ENCODE measurements at places on chromosomes 5 and 9.

DNA sequence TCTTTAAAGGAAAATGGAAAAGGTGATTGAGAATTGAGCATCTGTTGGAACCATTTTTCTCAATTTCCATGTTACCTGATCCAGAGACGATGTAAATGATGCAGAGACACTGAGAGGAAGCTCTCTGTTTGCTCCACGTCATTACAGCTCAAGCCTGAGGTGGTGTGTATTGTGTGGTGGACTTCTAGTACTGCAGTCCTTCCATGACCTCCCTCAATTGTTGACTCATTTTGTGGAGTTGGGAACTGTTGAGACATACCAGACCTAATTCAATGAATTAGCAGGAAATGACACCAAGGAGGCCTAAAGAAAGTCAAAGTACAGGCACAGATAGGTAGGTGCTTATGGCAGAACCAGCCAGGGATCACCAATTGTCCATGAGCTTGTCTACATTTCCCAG, 15.6 kb upstream of the LVRN start:
- DNase-seq = no peak

- DNase-seq = peak; percentile 80
Observed at GRCh38 chr5:168114444-168115017, 176.9 kb upstream of the WWC1 start.

GRCh38 chr5:97193355-97193688, 10.3 kb upstream of the RIOK2 start:
- DNase-seq = no peak

DNA sequence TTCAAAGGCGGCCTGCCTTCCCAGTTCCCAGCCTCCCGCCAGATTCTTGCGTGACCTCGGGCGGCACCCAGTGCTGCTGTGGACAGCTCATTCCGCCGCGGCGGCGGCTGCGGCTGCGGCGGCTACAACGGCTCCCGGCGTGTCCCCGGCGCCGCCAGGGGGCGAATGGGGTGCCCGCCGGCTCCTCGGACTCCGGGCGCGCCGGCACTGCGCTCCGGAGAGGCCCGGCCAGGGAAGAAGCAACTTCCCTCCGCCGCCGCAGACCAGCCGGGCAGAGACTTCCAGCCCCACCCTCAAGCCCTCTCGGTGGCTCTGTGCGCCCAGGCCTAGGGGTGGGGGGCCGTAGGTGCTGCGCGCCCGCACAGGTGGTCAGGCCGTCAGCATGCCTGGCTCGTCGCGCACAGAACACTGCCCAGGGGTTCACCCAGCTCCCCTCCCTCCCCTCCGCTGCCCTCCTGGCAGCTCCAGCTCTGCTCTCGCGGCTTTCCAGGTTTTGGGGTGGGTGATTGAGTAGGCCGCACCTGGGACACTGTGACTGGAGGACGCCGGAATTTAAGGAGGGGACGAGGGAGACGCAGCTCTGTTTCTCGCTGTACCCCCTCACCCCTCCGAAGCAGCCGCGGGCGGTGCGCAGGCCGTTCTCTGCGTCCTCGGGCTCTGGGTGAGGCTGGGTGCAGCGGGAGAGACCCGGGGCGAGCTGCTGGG, 20.2 kb downstream of the IGIP start:
- DNase-seq = peak; percentile 71

DNA sequence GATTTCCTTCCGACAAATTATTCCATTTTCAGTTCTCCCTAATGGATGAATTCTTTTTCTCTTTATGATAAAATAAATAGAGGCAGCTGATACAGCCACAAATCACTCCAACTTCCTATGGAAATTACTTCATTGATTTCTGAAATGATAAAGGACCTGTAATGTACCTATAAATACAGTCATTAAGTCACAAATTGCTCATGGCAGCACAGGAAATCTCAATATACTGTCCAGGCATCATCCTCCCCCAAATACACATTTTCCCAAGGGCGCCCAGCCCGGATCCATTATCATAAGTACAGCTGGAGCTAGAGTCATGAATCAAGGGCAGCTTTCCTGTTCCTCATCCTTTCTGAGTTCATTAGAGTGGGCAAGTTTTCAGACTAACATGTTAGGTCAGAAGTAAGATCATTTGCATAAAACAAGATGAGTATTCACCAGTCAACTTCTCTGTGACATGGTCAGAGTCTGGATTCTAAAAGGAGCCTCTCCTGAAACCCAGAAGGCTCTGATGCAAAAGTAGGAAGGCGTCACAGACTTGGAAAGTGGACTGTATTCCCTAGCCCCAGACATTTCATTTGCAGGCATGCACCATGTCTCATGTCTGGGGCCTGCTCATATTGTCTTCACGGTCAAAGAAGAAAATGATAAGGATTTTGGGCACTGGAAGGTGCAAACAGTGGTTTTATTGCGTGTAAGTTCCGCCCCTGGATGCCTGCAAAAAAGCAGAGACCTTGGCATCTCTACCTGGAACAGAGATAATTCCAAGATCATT, 383.2 kb downstream of the PLK2 start:
- no peak for DNase-seq

- no peak for DNase-seq
Observed at GRCh38 chr5:60640901-60641300, 59.1 kb downstream of the DEPDC1B start.

GRCh38 chr5:140553657-140554056, 3.6 kb downstream of the SRA1 start:
- DNase-seq = no peak

DNA sequence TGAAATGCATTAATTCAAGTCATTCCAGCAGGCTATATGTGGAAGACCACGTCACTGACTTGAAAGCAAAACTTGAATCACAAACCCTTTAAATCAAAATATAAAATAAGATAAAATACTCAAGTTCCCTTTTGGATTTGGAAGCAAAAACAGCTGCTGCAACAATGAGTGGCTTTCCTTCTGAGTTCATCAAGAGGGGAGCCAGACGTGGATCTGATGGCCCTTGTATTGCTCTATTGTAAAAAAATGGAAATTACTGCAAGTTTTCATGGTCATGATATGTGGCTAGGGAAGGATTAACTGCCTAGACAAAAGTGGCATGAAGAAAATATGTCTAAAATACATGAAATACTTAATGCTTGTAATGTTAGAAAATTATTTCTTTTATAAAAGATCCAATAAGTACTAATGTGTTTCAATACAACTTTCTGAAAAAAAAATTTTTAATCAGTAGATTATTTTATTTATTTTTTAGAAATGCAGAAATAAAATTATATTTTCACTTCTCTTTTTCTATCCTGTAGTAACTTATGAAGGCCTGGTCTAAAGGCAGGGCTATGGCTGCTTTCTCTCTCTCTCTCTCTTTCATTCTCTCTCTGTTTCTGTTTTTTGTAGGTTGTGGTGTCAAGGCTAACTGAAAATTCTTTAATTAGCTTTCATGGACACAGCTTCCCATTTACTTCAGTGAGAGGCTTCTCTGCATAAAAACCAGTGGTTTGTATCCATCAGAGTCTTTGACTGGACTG, 24.0 kb downstream of the LIX1 start:
- no peak for DNase-seq

- no peak for DNase-seq
Observed at GRCh38 chr9:131833906-131834305, 94.0 kb upstream of the RAPGEF1 start.

DNA sequence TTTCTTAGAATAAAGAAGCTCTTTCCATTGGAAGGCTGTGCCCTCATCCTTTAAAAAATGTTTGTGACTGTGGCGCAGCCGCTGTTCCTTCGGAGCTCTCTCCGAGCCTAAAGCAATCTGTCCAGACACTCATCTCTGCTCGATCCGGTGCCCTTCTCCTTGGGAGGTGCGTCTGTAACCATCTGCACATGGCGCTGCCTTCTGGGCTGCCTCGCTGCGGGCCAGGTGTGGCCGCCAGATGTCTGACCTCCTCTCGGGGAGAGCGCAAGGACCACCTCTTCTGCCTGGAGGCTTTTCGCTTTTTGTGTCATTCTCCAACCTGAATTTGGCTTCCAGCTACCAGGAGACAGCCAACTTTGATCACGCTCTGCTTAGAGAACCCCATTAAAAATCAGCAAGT, 153.4 kb upstream of the PTCH1 start:
- DNase-seq = no peak

DNA sequence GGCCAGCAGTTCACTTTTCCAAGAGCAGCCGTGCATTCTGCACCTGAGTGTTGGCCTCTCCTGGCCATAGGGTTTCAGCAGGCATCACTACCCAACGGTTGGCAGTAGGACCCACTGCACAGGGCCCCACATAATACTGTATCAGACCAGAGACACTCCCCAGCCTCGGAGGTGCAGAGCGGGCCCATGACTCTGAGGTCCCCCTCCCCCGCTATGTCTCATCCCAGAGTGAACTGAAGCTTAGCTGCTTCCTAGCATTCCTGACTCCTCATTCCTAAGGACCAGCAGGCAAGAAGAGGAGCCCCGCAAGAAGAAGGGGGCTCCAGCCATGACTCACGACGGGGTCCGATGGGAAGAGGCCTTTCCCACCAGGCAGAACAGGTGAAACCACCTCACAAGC, 67.2 kb downstream of the CAMSAP1 start:
- no peak for DNase-seq

- no peak for DNase-seq
Observed at GRCh38 chr9:18236336-18236735, 237.6 kb upstream of the ADAMTSL1 start.

- DNase-seq = no peak
Observed at GRCh38 chr9:87829756-87830155, 52.9 kb upstream of the SPATA31E1 start.

- no peak for DNase-seq
Observed at GRCh38 chr5:178673801-178674295, 47.0 kb upstream of the CLK4 start.

GRCh38 chr9:96006961-96007360, 131.5 kb downstream of the ERCC6L2 start:
- DNase-seq = no peak

DNA sequence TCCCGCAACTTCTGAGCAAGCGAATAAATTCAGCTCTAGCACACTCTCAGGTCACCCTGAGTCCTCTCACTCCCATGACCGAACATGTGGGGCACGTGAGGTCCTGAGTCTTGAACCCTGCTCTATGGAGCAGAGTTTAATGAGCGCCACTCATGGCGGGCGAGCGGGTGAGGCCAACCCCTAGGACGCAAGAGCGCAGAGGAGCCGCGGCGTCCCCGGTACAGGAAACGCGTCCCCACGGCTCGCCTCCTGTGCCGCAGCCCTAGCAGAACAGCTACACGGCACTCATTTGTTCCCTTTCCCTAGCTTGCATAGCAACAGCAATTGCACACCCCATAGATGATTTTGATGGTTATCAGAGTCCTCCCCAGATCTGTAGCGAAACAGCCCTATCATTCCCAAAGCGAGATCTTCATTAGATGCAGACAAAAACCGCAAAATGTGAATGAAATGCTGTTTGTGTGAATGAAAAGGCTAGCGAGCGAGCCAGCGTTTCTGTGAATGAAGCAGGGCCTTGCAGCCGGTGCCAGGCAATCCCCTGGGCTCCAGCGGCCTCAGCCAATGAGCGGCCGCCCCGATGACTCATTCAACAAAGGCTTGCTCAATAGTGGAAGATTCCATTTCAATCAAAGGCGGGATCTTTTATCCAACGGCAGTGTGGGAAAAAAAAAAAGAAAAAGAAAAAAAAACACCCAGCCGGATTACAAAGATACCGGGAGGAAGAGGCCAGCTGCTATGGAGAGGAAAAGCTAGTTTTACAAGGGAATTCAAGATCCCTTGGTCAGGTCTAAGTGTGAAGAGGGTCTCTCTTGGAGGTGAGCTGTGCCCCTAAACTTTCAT, 1.5 kb upstream of the SHC3 start:
- peak; percentile 95 for DNase-seq

DNA sequence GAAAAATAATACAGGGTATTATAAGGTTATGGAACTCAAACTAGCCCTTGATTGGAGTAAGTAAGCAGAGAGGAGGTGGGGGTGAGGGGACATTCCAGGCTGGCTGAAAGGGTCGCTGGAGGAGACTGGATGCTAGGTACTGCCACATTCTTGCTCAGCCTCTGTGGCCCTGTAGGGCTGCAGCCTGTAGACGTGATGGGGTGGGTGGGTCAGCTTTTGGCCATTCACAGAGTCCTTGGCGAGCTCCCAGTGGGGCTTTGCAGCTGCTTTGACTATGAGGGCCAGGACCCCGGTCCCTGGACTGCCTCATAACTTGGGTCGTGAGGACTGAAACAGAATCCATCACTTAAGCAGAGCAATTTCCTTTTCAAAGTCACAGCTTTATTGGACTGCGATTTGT, 4.2 kb upstream of the GDNF start:
- no peak for DNase-seq

GRCh38 chr5:95961617-95962474, at the start of gene ELL2:
TSS of gene ELL2 (minus strand) at chr5:95961851. CDS start at chr5:95961721, 130 bp downstream.
- peak; percentile 99 for DNase-seq

GRCh38 chr5:142671266-142671665, 14.6 kb downstream of the FGF1 start:
- no peak for DNase-seq

DNA sequence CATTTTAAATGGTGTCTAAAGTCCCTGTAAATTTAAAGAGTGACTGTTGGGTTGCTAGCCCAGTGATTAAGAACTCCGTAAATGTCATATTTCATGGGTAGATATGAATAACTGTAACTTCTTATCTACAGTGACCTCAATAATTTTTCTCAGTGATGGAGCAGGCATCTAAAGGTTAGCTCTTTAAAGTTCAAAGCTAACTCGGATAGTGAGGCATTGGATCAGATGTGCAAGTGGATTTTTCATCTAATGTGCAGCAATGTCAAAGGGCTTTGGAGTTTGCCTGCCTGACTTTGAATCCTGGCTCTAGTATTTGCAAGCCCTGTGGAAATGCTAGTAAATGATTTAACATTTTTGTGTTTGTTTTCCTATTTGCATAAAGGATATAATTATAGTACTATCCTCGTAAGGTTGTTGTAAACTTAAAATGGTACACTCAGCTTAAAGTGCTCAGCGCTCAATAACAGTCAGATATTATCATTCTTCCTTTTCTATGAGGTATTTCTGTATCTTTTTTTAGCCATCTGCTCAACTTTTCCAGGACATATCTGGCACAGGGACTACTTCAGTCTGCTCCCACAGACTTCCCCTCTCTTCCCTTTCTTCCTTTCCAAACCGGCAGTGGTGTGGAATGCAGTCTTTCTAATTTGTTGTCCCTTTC, 163.7 kb upstream of the ELL2 start:
- DNase-seq = no peak

DNA sequence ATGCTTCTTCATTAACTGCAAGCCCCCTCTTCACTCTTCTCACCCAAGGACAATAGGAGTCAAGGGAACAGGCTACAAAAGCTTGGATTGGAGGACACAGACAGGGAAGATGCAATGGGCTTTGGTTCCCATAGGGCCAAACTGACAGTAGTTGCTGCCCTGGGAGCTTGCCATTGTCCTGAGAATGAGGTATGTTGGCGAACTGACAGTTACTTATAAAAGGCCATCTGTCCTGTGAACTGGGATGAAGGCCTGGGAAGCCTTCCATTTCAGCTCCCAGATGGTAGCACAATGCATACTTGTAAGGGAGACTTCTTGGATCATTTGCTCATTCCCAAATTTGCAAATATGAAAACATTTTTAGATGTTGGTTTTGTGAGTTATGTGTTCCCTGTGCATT, 88.9 kb downstream of the SNCAIP start:
- DNase-seq = no peak

GRCh38 chr5:115209279-115209678, 39.6 kb upstream of the TRIM36 start:
- DNase-seq = no peak

All from HT-29 (cell line).